BE2C (cell line): ENCODE measurements at places on chromosomes 6 and 20.

DNA sequence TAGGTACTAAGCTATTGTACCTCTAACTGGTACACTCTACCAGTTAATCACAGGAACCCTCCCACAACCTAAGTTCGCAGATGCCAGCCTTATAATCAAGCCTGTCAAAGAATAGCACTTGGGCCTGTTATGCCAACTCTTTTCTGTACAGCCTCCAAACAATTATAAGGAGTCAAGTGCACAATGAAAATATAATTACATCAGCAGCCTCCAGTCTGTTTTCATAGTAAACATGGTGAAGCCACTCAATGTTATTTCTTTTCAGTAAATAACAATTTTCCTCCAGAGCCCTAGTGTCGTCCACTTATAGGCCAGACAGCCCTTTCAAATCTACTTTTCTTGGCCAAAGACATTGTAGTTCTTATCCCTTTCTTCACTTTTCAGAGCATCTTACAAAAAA lies 82.7 kb upstream of the CARMIL1 start:
- DNase-seq, result no peak

- no peak for DNase-seq
Measured at GRCh38 chr6:85995339-85996033, 352.8 kb upstream of the SYNCRIP start.

- no peak for DNase-seq
Measured at GRCh38 chr6:85670573-85670972, 27.9 kb upstream of the SYNCRIP start.

- DNase-seq, result no peak
Measured at GRCh38 chr6:9112544-9112943, 677.2 kb upstream of the SLC35B3 start.

GRCh38 chr20:17644451-17644850 lies 37.6 kb downstream of the RRBP1 start:
- no peak for DNase-seq

- DNase-seq, result no peak
Measured at GRCh38 chr20:18728870-18729224, 84.7 kb upstream of the SCP2D1 start.

DNA sequence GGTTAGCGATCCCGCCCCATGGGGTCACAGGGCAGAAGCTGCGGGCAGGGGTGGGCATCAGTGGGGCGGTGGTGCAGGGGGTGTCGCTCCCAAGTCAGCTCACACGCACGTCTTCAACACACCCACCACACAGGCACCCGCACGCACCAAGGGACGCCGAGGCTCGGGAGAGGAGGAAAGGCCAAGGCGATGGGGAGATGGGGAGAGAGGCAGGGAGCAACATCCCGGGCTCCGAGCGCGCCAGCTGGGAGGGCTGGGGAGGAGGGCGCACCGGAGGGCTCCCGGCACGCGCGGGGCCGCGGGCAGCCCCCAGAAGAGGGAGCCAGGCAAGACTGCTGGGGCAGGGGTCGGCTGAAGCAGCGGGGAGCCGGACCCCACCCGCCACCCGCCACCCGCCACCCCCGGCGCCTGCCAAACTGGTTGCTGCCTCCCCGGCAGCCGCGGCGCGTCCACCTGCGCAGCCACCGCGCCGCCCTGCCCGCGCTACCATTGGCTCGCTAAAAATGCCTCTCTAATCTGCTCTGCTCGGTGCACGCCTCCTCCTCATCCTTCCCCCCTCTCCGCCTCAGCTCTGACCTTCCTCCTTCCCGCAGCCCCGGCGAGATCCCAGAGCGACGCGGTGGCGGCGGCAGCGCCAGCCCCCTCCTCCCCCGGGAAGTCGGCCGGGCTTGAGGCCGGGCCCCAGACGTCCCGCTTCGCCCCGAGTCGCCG lies at the start of gene PACSIN1:
Gene PACSIN1, plus strand, starts transcription at position 546 of the 711 bp plus-strand sequence. CDS start 60,230 bp downstream, outside the sequence.
- DNase-seq, result peak; percentile 34

- no peak for DNase-seq
Measured at GRCh38 chr6:156869980-156870398, 92.8 kb downstream of the ARID1B start.

DNA sequence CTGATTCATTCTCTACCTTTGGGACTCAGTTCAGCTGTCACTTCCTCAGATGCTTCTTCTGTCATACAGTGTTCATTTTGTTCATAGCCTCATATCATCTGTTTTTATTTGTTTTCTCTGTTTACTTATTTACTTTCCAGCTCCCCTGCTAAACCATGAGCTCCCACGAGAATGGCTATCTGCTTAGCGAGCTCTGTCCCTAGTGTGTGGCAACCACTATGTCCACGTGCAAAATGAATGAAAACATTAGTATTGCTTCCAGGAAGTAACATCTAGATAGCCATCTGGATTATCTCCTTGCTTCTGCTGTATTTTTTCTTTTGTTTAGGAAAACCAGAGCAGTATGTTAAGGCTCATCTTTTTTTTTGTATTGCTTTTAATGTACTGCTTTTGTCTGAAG lies 417.0 kb upstream of the SLC35B3 start:
- no peak for DNase-seq

GRCh38 chr20:41178904-41179432 lies 41.6 kb downstream of the PLCG1 start:
- DNase-seq, result peak; percentile 67

DNA sequence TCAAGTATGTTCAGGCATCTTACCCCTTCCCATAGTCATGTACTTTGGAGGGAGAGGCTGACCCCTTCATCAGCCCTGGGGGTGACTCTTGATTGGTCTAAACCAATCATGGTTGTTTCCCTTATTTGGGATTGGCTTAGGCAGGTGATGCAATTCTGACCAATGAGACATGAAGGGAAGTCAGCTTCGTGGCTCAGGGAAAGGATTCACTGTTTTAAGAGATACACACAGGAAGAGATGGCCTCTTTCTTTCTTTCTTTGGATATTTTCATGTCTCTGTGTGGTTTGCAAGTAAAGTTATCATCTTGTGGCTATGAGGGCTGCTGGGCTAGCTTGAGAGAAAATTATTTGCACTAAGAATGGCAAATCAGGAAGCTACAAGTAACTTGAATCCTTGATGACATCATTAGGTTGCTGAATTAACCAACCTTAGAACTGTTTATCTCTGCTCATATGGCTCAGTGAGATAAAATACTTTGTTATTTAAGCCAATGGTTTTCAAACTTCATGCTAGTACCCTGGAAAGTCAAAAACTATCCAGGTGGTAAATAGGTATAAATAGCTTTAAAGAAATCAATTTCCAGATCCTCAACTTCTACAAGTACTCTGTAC lies 144.2 kb upstream of the CENPW start:
- DNase-seq, result no peak

DNA sequence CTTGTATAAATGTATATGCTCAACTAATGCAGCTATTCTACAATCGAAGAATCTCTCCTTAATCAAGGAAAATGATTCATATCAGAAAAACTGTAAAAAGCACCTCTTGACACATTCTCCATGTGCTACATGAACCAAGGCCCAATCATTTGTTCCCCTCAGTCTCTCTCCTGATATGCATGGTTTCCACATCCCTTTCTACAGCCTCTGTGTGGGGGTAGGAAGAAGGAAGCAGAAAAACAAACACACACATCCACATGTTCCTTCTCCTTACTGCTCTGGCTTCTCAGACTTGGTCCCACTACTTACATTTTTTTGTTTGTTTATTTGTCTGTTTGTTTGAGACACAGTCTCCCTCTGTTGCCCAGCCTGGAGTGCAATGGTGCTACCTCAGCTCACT lies 510.5 kb downstream of the PRKN start:
- DNase-seq, result no peak

DNA sequence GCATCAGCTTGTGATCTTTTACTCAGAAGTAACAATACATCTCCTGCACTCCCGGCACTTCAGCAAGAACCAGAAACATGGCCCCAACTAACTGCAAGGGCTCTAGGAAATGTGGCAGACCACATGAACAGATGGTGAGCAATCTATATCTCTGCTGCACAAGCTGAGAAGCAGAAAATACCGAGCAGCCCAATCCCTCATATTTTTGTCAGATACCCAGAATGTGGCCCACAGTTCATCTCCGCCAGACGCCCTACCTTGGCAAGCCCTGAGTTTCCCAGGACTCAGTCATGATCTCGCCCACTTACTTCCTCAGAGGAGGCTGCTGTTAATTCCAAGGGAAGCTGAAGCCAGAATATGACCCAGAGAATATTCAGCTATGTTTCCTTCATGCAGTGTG lies 63.1 kb upstream of the PHACTR1 start:
- DNase-seq, result no peak

DNA sequence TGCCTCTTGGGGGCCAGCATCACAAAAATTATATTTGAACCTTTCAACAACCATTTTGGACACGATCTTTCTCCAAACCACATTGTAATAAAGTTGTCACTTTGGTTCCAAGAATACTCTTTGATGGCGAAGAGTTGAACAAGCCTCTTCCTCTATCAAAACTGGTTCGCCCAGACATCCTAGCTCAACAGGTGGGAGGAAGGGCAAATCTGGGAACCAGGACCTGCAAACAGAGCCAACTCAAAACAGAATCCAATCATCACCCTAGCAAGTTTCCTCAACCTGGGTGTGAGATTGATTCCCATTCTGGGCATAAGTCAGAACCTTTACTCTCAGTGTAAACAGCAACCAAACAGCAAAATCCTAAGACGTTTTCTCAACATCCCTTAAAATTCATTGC lies 141.2 kb upstream of the RREB1 start:
- DNase-seq, result no peak

DNA sequence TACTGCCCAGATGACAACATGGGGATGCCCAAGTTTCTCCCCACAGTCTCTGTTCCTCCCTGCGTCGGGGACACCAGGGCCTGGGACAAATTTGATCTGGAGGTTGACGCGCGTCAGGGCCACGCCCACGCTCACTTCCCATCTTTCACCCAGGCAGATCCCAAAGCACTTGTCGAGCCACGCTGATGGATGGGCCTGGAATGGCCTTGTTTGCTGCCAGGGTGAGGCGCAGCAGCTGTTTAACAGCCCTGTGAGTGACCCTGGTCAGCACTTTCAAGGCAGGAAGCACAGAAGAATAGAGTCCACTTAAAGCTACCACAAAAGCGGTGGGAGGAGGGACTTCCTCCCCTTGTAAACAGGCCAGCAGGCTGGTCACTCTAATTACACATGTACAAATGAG lies 324.7 kb upstream of the JARID2 start:
- DNase-seq, result no peak

GRCh38 chr20:2300002-2300401 lies 4.2 kb downstream of the TGM3 start:
- no peak for DNase-seq

DNA sequence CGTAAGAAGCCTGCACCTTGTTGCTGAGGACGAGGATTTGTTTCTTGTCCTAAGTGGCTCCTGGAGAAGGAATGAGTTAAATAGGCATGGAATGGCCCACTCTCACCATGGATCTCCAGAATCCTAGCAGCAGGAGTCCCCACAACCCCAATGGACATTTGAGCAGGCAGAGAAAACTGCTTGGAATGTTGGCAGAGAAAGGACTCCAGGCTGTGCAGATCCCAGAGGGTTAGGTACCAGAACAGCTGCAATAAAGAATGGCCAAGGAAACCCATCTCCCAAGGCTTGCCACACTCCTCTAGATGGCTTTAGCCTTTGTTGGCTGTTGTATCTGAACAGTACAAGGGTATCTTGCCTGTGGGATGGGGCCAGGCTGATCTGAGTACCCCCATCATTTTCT lies 1415.7 kb upstream of the ADGRB3 start:
- DNase-seq, result no peak
